ENCODE measurements at places on chromosomes 6 and 20.

DNA sequence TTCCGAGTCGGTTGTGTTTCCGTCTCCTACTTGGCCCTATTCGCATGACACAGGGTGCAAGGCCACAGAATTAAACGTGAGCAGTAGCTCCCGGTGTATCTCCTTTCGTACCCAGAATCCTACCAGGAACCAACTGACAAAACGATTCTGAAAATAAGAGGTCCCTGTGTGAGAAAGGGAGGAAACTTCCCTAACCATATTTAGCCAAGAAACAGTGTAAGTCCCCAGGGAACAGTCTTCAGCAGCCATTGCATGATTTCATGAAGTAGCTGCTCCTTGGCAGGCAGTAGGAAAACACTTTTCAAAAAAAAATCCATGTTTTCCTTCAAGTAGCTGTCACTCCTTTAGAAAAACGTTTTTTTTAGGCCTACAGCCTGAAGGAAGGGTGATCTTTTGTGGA lies 46.9 kb downstream of the PDE10A start:
- DNase-seq = no peak

DNA sequence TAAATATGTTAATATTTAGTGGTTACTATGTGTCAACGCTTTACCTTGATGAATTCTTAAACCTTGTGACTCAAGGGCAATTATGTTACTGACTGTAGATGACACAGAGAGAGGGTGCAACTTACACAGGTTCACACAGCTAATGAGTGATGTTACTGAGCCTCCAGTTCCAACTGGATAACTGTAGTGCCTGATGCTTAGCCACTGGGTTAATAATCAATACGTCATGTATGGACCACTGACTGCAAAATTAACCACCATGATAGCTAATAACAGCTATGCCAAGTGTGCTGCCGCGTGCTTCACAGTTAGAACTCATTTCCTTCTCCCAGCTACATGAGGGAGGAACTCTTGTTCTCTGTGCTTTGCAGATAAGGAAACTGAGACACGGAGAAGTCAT lies 45.4 kb downstream of the SIRPA start:
- DNase-seq = no peak

GRCh38 chr20:39269493-39270217 lies 307.5 kb downstream of the DHX35 start:
- no peak for DNase-seq

DNA sequence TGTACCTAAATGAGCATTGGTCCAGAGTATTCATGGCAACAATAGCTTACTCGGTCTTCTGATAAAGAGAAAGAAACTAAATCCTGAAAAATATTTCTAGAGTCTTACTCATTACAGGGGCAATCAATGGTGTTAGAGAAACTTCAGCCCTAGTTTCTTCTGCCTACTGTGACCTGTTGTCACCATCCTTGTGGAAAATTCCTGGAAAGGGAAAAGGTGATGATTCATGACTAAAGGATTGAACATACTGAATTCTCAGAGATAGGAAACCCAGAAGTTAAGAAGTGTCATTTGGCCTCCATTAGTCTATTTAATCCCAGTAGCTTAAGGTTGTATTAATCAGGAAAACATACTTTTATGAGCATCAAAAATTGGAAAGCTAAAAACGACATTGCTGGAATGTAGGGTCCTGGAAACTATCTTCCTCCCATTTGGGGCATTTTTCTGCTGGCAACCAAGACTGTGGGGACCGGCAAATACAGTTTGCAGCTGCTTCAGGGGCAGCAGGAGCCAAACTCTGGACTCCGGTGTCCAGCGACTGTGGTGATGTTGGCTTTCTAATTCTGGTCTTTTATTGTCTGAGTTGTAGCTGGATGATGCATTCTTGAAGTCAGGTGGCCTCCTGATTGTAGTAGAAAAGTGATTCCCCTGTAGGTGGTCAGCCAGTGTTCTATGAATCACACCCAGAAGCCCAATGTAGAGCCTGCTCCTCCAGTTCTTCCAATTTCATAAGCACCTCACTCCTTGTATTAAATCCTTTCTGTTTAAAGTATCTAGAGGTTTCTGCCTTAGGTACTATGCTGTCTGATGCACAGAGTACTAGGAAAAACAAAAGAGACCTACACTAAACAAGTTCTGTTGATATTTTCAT lies 67.6 kb downstream of the LCA5 start:
- no peak for DNase-seq

- peak; percentile 51 for DNase-seq
These were observed 113.1 kb downstream of the ADAT2 start for GRCh38 chr6:143337201-143337949.

DNA sequence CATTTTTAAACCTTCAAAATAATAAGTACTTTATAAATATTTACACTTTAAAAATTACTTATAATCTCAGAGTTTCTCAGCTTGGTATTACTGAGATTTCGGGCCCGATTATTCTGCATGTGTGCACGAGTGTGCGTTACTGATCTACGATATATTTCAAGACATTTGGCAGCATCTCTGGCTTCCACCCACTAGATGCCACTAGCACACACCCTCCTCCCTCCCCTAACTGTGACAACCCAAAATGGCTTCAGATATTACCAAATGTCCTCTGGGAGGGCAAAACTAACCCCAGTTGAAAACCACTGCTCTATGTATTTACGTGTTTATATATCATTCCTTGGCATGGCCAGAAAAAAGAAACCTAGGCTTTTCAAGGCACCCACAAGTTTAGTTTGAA lies 95.9 kb downstream of the FYN start:
- no peak for DNase-seq

DNA sequence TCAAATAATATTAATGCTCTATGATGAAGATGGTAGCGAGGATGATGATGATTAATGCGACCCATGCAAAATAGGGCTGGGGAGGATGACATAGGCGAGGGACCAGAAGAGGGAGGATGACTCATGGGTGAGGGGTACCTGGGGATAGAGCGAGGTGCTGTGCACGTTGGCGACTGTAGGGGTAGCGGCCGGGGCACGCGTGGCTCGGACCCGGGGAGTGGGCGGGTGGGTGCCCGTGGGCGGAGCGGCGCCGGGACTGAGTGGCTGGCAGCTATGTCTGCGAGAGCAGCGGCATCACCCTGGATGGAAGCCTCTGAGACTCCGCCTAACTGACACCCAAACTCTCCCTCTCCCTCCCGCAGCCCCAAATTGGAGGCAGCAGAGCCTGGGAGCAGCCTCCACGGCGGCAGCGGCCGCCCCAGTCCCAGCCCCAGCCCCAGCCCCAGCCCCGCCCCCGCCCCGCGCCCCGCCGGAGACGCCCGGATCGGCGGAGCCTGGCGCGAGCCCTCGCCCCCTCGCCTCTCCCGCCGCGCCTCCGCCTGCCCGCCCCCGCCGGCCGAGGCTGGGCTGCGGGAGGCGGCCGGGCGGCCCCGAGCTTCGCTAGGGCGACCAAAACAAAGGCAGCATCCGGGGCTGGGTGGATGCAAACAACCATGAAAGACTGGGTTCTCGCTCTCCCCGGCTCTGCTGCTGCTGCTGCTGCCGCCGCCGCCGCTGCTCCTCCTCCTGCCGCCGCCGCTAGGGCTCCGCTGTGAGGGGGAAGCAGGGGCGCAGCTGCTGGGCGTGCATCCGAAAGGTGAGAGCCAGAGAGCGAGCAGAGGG lies at the start of gene RIMS1:
Gene RIMS1, plus strand, starts transcription at position 367 of the 822 bp plus-strand sequence. CDS start 474 bp downstream, outside the sequence.
- no peak for DNase-seq

DNA sequence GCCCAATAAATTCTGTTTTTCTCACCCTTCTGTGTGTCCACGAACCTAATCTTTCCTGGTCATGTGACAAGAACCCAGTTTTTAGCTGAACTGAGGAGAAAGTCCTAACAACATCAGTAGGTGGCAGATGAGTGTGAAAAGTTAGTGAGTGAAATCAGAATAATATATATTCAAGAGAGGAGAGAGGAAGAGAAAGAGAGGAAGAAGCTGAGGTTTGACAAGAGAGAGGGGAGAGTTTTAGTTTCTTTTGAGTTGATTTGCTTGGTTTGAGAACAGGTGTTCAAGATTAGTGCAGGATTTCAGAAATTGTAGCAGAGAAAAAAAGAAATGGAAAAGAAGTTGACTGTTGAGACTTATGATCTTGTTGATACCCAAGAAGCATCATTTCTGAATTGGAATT lies 930.5 kb upstream of the FLRT3 start:
- DNase-seq = no peak

DNA sequence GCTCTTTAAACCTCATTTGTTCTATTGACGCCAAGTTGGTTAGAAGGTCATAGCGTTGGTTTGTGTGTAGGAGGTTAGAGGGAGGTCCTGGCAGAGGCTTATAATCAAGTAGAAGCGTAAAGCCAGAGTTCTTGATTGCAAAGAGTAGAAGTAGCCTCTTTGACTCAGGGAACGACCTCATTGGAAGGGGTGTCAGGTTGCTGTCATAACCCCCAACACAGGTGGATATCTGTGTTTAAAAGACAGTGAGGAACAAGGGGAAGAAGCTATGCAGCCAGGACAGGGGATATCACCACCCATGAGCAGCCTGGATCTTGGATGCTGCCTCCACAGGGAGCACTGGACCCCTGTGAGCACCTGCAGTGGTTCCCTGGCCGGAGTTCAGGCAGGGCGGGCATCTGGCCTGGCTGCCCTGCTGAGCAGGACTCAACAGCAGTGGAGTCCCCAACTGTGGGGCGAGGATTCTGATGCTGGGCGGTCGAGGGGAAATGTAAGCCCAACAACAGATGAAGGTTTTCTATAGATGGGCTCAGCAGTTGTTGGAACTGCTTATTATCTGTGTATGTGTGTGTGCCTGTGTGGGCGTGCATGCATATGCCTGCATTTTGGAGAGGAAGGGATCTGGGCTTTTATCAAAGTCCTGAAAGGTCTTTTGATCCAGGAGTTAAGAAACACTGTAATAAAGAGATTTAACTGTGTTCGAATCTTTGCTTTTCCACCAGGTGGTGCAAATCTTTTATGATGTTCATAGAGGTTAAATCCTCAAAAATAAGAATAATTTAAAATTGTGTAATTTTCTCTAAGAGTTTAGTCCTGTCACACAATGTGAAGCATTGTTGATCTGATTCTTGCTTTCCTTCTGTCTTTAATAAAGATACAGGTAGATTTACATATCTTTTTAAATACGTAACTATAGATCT lies 27.7 kb downstream of the HIVEP1 start:
- no peak for DNase-seq

GRCh38 chr6:145841668-145842067 lies 27.1 kb upstream of the FBXO30 start:
- no peak for DNase-seq

DNA sequence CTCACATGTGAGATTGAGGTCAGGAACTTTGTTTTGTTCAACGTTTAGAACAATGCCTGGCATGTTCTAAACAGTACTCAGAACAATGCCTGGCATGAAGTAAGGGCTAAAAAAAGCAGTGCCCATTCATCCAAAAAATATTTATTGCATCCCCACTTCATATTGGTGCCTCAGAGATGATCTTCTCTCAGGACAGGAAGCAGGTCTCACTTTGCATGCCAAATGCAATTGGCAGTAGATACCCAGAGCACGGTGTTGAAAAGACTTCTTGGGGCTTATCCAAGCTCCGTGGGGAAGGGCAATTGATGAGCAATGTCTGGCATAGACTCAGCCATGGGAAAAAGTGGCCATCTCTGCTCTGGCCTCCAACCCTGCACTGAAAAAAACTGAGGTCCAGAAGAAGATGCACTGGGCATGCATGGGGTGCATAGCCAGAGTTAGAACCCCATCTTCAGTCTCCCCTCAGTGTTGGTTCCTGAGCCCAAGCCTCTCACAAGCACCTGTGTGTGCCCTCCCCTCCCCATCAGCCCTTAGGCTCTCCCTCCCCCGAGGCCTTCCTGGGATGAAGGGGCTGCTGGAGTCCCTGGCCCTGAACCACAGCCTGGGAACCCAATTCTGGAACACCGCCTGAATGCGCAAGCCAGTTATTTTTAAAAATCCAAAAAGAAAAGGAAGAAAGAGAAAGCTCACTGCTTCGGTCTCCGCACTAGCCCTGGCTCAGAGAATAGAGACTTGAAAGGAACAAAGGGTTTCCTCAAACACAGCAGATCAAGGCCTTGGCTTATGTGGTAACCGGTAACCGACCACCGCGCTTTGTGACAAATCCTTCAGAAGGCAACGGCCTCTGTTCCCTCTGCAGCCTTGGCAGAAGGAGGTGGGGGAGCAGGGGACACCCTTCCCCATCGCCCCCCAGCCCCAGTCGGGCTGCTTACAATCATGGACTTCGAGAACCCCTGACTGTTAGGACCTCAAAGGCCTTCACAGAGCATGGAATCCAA lies 78.5 kb upstream of the SIRPA start:
- no peak for DNase-seq

- DNase-seq = no peak
These were observed 408.2 kb upstream of the FKBP1C start for GRCh38 chr6:62803094-62803493.

- DNase-seq = no peak
These were observed 19.4 kb upstream of the CTAGE9 start for GRCh38 chr6:131730264-131730663.

GRCh38 chr20:25364180-25364788 lies 26.4 kb downstream of the ABHD12 start:
- DNase-seq = no peak

DNA sequence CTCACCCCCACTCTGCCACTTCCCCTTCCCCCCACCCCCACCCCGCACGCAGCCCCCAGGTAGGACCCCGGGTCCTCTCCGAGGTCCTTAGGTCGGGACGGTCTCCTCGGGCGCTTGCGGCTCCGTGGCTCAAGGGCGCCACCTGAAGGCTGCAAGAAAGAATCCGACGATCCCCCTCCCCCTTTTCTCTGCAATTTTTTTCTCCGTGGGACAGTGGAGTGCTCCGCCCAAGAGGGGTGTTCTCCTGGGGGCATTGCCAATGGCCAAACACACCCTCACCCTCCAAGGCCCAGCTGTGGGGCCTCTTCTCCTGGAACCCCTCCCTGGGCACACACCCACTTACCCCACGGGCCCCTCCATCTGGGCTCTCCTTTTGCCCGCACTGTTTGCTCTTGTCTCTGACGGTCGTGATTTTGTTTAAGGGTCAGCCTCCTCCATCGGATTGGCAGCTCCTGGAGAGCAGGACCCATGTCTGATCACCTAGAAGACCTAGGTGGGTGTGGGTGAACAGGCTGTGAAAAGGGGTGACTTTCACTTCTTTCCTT lies 1.1 kb upstream of the TMEM74B start:
- DNase-seq = no peak

DNA sequence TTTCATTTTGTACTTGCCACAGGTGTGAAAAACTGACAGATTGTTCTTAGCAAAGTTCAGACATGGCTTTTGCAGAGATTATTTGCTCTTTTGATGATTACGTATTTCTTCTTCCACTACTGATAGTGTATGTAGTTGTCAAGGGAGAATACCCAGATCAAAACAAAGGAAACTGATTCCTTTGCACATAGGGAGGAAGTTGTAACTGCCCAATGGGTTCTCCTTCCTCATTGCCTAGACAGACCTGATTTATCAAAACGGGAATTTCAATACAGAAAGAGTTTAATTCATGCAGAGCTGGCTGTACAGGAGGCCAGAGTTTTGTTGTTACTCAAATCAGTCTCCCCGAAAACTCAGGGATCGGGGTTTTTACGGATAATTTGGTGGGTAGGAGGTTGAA lies 214.7 kb downstream of the BCAS1 start:
- DNase-seq = no peak

Measured in ovary (tissue), 10 donors.